ENCODE measurements at places on chromosomes 5 and 9. TPM values are rescaled to one million over a fixed set of nuclear protein-coding genes. Genes with fewer than 3 reads are reported as not detected.
A peak's percentile ranks its signal among the peaks of the same experiment; 100 is the strongest.

The PCDHA1 gene
- total RNA-seq = not detected

GRCh38 chr9:5062631-5063030 is 77.6 kb downstream of the JAK2 start:
- H3K27me3 ChIP-seq = no peaks in the 10 kb centered on the region
- no peak overlapping the region for H3K27ac ChIP-seq
- H3K36me3 ChIP-seq = peaks cover 17% of the 10 kb centered on the region
- no peaks in the 10 kb centered on the region for H3K4me1 ChIP-seq
- H3K4me3 ChIP-seq = no peak overlapping the region

DNA sequence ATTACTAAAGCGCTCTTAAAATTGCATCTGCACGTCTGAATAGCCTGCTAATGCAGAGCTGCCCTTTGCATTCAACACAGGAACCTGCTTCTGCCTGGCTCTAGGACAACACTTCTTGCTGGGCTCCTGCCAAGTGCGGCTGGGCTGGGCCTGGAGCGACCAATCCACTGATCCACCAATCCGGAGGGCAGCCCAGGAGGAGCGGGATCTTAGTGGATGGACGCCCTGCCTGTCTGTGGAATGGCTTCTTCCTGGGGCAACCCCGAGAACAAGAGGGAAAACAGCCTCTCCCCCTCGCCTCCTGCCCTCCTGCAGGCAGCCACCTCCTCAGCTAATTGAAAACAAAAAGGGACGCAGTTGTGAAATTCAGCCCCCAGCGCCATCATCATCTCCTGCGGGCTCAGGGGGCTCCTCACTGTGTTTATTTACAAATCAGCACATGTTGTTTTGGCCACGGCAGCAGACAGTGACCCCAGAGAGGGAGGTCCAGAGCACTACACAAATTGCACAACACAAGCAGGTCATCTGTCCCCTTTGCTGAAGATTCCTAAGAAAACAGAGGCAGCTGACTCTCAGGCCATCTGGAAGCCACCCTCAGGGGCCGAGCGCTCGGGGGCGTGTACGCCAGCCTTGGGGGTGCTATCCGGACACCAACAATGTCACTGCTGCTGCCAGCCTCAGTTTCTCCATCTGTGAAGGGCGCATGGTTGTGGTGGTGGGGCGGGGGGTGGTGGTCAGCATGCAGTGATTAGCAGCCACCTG is 57.3 kb downstream of the GADD45G start:
- no peaks in the 10 kb centered on the region for H3K36me3 ChIP-seq
- DNase-seq = peak; percentile 97
- peak overlapping the region; percentile 72 for H3K27ac ChIP-seq
- peak overlapping the region; percentile 10 for H3K4me3 ChIP-seq
- no peaks in the 10 kb centered on the region for H3K27me3 ChIP-seq

GRCh38 chr9:133839822-133840329 is 101.7 kb upstream of the SARDH start:
- H3K27ac ChIP-seq = no peak overlapping the region
- no peak for DNase-seq
- no peak overlapping the region for H3K4me3 ChIP-seq
- H3K4me1 ChIP-seq = peaks cover 42% of the 10 kb centered on the region

DNA sequence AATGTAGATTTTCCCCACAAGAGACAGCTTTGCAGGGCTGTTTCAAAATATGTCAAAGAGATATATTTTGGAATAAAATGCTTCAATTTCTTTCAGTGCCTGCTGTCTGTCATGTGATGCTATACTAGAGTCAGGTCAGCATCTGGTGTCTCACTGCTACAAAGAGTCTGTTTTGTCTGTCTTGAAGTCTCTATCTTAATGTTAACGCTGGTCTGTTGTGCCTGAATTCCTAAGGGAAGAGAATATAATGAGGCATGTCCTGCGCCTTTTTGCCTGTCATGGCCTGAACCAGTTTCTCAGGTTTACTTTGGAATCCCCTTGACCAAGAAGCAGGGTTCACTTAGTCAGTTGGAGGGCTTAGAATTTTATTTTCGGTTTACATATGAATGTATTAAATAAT is 176.4 kb downstream of the PDZD2 start:
- H3K4me1 ChIP-seq = peaks cover 9% of the 10 kb centered on the region
- H3K27ac ChIP-seq = no peak overlapping the region
- DNase-seq = no peak
- H3K4me3 ChIP-seq = no peak overlapping the region

The PCDHA9 gene
- total RNA-seq = 0.08 TPM

The GGTA1 gene
- total RNA-seq = 6.4 TPM
